ENCODE measurements at places on chromosomes 7 and 10. TPM values are rescaled to one million over a fixed set of nuclear protein-coding genes. Genes with fewer than 3 reads are reported as not detected.

DNA sequence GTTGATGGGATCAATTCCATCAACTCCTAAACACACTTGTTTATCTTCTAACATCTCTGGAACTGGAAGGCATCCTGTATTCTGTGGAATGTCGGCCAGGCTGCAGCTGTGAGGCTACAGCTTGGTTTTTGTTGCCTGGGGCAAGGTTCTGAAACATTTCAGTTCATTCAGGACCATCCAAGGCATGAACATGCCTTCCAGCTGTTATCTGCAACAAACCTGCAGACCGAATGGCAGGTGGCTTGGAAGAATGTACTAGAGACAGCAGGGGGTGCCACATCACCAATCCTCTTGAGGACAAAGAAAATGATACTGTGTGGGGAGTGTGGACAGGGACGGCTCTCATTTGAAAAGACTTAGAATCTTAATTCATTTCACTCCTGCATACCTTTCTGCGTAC lies 12.4 kb downstream of the PAPOLB start:
- no peak for DNase-seq

- DNase-seq, result no peak
These were observed 1178.0 kb downstream of the SORCS1 start for GRCh38 chr10:105986486-105986885.

DNA sequence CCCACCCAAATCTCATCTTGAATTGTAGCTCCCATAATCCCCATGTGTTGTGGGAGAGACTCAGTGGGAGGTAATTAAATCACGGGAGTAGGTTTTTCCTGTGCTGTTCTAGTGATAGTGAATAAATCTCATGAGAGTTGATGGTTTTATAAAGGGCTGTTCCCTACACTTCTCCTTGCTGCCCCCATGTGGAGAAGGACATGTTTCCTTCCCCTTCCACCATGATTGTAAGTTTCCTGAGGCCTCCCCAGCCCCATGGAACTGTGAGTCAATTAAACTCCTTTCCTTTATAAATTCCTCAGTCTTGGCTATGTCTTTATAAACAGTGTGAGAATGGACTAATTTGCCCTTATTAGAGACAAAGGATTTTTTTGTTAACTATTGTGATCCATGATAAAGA lies 48.5 kb upstream of the MKX start:
- DNase-seq, result no peak

Gene UCMA
- not detected for polyA plus RNA-seq
